Activated naive CD4-positive, alpha-beta T cell (primary cell): ENCODE measurements at places on chromosomes 3 and 15.

DNA sequence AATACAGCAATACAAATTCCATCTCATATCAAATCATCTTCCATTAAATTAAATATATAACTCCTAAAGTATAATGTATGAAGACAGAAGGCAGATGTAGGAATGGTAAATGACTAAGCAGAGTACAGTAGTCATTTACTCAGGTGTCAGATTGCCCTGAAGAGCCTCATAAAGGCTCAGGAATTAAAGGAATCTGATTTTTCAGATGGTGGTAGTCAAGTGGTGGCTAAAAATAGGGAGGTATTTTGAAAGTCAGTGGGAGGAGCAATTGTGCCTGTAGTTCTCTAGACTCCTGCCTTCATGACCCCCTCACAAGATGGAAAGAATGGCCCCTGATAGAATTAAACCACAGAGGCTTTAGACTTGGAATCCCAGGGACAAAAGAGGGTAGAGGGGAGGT lies 142.7 kb upstream of the SYNPR start:
- no peak for DNase-seq

- DNase-seq, result no peak
Measured at GRCh38 chr3:150114873-150115540, 144.3 kb upstream of the PFN2 start.

DNA sequence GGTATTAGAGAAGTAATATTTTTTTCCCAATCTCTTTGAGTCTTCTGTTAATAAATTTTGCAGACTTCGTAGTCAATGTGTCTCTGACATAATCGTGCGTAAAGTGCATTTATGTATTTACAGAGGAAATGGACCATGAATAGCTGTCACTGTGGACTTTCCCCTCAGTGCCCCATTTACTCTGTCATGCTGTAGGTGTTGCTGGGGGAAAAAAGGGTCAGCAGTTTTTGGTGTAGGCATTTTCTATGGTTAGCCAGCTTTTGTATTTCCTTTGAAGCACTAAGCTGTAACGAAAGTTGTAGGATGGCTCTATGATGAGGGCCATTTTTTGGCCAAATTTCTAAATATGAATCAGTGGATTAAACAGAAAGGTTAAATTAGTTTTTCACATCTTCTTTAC lies 598.4 kb downstream of the FGF12 start:
- no peak for DNase-seq

DNA sequence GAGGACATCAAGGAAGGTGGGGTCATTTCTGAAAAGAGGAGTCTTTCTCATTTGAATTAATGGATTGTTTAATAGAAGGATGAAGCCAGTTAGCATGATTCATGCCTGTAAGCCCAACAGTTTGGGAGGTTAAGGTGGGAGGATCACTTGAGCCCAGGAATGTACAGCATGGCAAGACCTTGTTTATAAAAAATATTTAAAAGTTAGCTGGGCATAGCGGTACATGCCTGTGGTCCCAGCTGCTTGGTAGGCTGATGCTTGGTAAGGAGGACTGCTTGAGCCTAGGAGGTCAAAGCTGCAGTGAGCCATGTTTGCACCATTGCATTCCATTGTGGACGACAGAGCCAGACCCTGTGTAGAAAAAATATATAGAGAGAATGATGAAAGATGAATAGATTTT lies 165.5 kb downstream of the ALCAM start:
- no peak for DNase-seq

- no peak for DNase-seq
Measured at GRCh38 chr3:53502737-53503136, 8.3 kb downstream of the CACNA1D start.
